NCI-H1694 treated with DMSO at 0.1 percent for 48 hours (cell line): ENCODE measurements at places on chromosomes 5 and 9.

- DNase-seq: no peak
These were observed 4.9 kb upstream of the TMEFF1 start for GRCh38 chr9:100468041-100468440.

DNA sequence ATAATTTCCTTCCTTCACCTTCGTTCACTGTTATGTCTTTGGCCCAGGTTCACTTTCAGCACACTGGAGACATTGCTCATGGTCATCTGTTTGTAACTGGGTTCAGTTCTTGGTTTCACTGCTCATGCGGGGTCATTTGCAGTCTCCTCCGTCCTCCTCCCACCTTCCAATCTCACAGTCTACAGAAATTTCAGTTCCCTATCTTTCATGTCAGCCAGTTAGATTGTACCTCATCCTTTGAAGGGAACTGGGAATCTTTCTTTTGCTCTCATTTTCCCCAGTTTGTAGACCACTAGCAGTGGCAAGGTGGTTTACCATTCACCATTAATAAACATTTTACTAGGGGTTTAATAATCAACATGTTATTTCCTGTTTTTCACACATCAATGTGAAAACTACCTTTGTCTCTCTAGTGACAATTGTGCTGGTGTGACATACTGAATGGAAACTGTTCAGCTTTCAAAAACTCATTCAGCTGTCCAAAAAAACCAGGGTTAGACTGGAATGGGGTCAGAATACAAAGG is 100.9 kb upstream of the IL6ST start:
- no peak for DNase-seq

DNA sequence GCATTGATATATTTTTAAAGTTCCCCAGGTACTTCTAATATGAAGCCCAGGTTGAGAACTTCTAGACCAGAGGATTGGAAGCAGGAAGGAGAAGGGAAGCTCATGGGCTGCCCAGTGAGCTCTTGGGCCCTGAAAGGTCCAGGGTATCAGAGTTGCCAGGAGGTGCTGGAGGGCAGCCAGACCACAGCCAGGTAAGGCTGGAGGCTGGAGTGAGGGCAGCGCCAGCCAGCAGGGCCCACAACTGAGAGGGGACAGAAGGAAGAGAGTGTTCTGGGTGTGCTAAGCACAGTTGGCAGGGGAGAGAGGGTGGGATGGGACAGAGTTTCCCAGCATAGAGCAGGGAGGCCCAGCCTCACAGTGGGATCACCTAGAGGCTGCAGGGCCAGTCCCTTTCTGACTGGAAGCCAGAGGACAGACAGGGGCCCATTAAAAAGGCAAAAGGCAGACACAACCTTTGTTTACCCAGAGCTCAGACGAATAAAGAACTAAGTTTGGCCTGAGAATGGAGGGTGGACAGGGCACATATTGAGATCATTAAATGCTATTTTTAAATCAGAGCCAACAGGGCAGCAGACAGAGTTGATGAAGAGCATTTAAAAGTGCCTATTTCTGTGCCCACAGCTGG is 94.9 kb downstream of the PDE8B start:
- DNase-seq: no peak

DNA sequence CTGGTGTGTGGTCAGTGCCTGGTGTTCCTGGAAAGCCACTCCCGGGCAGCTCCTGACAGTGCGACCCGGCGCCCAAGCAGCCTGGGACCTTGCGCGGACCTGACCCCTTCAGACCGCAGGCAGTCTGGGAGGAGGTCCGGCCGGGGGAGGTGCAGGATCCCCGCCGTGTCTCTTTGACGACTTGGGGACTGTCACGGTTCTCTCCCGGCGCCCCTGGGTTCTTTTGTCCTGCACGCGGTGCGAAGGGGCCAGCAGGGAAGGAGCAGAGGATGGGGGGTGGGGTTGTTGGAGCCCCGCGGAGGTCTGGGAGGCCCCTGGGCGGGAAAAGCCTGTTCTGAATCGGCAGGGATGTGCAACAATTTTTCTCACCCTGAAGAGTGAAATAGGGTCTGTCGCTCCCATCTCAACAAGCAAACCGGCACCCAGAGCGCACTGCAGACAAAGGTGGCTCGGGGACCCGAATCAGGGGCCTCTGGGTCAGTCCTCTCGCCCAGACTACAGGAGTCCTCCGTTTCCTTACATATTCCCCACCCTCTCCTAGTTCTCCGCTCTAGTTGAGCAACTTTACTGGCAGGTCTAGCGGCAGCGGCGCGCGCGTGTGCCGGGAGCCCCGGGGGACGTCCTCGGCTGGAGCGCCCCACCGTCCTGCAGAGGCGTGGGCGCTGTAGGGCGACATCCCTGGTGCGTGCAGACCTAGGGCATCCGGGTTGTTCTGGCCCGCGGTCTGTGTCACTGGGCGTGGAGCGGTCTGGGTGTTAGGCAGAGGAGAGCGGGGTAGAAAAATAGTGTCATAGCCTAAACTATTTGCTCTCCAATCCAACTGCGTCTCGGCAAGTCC is 1.2 kb downstream of the VCAN start:
- DNase-seq: no peak

DNA sequence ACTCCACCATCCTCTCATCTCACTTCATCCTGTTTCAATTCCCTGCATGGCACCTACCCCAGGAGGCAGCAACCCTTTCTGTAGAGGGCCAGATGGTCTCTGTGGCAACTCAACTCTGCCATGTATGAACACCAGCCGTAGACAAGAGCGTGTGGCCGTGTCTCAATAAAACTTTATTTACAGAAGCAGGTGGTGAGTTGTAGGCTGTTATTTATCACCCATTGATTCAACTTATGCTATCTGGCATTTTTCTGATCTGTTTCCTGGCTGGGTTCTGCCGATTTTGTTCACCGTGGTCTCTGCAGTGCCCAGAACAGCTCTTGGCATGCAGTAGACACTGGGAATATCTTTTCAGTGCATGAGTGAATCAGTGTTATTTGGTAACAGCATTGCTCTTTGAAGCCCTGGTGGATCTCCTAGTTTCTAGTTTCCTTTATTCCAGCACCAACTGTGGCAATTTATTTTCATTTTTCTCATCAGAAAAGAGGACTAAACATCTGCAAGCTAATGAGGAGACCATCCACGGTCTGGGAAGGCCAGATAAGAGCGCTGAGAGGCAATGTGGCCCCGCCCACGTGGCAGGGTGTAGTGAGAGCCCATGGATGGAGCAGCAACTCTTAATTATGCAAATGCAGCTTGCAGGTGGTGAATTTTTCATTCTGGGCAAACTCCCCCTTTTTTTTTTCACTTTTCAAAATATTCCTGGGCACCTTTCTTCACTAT is 77.9 kb downstream of the CTSL start:
- no peak for DNase-seq
